GM04503 (cell line): ENCODE measurements at places on chromosomes 3 and 15.

GRCh38 chr15:68341760-68342725 lies 64.5 kb downstream of the FEM1B start:
- DNase-seq: no peak

- no peak for DNase-seq
Measured at GRCh38 chr15:92654662-92655061, 913 bp downstream of the FAM174B start.

- no peak for DNase-seq
Measured at GRCh38 chr3:116561529-116561928, 116.2 kb upstream of the LSAMP start.

GRCh38 chr3:127092368-127092767 lies 100.6 kb upstream of the PRR23E start:
- DNase-seq: no peak

DNA sequence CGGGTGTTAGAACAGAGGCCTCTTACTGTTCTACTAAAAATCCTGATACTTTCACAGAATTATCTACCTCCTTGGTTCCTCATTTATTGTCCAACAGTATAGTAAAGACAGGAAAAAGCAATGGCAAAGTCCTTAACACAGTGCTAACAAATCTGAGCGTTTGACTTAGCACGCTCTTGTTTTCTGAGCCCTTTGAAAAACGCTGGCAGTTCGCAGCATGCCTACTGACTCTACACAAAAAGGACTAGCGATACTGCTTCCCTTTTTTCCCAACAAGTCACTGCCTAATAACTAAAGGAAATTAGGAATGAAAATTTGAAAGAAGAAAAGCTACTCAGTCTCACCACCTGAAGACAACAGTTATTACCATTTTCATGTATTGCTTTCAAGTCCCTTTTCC lies 34.8 kb upstream of the CEMIP start:
- DNase-seq: no peak

- DNase-seq: no peak
Measured at GRCh38 chr3:27990837-27991236, 250.6 kb upstream of the CMC1 start.

- DNase-seq: no peak
Measured at GRCh38 chr3:40597441-40597840, 72.7 kb downstream of the ZNF621 start.

GRCh38 chr3:37741644-37742043 lies 120.0 kb upstream of the CTDSPL start:
- DNase-seq: no peak

DNA sequence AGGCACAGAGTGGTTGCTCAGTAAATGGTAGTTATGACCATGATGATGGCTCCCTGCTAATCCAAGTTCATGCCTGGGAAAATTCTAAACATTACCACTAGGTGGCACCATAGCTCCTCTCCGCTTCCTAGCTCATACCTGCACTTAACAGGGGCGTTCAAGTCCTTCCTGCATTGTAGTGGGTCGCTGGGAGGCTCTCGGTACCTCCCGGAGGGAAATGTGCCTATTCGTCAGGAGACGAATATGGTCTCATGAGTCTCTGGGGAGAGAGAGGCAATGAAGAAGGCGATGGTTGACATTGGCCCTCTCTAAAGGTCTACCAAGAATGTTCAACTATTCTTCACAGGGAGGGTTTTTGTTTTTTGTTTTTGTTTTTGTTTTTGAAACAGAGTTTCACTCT lies 10.9 kb downstream of the MESP1 start:
- DNase-seq: peak; percentile 15

GRCh38 chr15:81398910-81399551 lies 25.0 kb upstream of the TMC3 start:
- peak; percentile 30 for DNase-seq

DNA sequence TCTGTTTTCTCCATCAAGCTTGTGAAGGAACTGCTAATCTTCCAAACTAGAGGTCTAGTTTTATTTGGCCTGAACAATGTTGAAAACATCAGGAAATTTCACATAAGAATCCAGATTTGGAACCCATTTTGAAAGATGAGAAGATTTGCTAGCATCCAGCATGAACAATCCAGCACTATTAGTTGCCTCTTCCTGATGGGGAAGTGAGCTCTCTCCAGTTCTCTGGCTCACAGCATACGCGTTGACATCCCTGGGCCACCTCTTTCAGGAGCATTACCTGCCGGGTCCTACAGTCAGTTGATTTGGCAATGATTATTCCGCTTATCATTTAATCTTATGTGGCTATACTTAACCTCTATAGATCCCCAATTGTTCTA lies 10.9 kb downstream of the GPR87 start:
- no peak for DNase-seq

GRCh38 chr3:197807969-197808587 lies 17.0 kb downstream of the LRCH3 start:
- no peak for DNase-seq

DNA sequence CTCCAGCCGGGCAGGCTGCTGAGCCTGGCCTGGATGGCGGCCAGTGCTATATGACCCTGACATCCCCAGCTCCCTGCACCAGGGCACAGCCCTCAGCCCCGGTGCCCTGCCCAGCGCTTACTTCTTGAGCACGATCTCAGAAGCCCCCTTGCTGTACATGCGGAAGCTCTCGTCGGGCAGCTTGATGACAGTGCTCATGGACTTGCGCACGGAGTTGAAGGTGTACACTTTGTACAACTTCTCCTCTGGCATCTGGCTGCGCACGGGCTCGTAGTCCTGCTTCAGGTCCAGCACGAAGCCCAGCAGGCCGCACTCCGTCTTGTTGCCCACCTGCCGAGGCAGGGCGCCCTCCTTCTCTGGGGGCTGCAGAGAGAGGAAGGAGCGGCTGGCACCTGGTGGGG lies 38.8 kb upstream of the SEC13 start:
- DNase-seq: no peak

GRCh38 chr3:42831321-42831713 lies 22.1 kb downstream of the ACKR2 start:
- DNase-seq: no peak

GRCh38 chr3:138347960-138348753 lies at the start of gene MRAS:
Gene MRAS, plus strand, starts transcription at chr3:138348579. Its CDS starts 24,305 bp downstream, at chr3:138372884.
- peak; percentile 45 for DNase-seq

- no peak for DNase-seq
Measured at GRCh38 chr3:86481031-86481430, 509.9 kb downstream of the VGLL3 start.

DNA sequence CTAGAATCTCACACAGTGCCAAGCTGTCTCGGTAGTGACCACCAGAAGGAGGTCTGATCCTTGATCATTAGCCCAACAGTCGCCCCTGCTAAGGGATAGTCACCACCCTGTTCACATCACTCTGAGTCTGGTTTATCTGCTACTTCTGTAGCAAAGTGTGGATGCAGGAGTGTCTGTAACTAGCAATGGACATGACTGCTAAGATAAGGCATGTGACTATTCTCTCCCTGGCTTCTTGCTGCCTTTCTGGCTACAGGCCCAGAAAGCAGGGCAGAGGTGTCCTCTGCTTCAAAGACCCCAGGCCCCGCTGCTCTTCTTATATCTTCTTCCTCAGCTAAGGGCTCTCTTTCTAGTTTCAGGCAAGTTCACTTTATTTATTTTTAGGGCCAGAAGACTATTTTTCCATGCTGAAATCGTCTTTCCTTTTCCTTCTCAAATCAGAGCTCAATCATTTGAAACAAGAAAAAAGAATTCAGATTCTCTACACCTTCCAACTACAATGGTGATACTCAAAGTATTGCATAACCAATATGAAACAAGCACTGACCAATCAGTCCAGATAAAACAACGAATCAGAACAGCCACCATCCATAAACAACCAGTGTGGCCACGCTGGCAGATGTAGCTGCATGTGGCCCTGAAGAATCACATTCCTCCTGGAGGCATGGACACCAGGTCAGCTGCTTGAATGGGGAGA lies 8.0 kb upstream of the KNG1 start:
- DNase-seq: no peak

DNA sequence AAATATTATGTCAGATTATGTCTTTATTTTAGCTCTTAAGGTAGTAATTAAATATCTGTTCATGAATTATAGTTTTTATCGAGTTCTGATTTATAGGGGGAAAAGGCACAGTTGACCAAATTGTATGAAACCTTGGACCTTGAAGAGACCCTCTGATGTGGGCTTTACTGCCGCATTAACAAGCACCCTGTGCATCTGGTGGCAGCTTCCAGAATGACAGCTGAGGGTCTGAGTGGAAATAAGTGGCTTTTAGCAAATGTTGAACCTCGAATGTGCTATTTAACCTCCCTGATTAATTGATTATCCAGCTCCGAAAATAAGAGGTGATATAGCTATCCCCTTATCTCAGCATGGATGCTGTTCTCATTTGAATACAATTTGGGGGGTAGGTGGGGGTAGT lies 87.0 kb downstream of the TMEM108 start:
- no peak for DNase-seq

DNA sequence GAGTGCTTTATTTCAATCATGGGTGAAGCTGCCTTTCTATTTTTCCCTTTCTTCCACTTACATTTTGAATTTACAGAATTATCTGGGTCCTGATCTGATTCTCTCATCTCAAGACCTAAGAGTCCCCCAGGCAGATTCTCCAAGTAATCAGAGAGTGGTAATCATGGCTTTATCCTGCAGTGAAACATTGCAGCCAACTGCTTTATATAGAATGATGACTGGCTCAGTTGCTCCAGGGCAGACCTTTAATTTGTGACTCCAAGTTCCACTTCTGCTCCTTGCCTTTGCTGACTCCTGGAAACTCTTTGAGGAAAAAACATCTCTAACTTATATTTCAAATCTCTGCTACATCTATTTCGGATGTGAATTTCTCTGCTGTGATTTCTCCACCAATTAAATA lies 25.5 kb upstream of the NPTN start:
- no peak for DNase-seq

GRCh38 chr3:37952564-37952963 lies 38.0 kb upstream of the VILL start:
- no peak for DNase-seq

DNA sequence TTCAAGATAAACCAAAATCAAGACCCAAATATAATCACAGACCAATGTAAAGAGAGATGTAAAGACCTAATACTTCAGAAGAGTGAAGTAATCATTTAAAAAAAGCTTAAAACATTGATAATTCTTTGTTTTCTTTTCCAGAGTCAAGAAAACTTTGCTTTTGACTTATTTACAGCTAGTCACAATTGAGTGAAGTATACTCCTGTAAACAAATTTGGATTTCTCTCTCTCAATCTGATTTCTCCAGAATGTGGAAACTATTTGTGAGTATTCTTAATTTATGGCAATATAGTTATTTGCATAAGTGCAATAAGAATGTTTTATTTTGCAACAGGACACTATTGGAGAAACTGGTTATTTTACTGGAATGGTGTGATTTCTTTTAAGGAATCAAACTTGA lies 43.7 kb upstream of the ZBTB20 start:
- DNase-seq: no peak

- DNase-seq: no peak
Measured at GRCh38 chr15:94909510-94909909, 678.1 kb downstream of the MCTP2 start.

- no peak for DNase-seq
Measured at GRCh38 chr3:73848173-73848906, 223.6 kb upstream of the PDZRN3 start.

- no peak for DNase-seq
Measured at GRCh38 chr3:49470714-49471420, 800 bp downstream of the DAG1 start.

GRCh38 chr3:59185591-59186369 lies 136.0 kb upstream of the CFAP20DC start:
- DNase-seq: no peak

GRCh38 chr3:33612607-33613006 lies 105.4 kb downstream of the CLASP2 start:
- DNase-seq: no peak

DNA sequence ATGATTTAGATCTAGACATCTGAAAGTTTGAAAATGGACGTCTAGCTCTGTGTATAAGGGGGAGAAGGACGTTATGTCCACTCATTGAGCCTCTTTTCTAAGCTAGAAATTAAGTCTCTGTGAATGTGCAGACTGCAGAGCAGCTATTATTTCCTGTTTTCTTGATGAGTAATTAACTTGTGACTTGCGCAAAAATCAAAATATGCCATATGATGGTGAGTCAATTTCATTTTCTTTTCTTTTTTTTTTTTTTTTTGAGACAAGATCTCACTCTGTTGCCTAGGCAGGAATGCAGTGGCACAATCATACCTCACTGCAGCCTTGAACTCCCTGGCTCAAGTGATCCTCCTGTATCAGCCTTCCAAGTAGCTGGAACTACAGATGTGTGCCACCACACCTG lies 14.1 kb downstream of the LACTB start:
- peak; percentile 81 for DNase-seq

GRCh38 chr15:65306551-65306950 lies 2.1 kb downstream of the RNU5B-1 start:
- no peak for DNase-seq

DNA sequence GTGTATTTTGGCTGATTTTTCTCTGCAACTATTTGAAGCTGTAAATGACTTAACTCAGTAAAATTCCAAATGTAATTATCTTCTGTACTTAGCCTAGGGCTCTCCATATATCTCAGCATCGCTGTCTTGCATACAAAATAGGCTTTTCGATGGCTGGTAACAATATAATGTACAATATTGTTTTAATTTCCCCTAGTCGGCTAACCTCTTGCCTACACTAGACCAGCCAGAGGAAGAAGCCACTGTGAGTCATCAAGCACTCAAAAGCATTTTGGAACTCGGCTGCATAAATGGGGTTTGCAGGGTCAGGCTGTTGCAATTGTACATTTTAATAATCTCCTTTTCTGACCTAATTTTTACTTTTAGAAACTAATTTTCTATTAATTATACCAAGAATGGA lies 583.8 kb downstream of the FOXP1 start:
- DNase-seq: no peak

GRCh38 chr3:166367947-166368533 lies 530.8 kb upstream of the BCHE start:
- DNase-seq: no peak

- no peak for DNase-seq
Measured at GRCh38 chr15:100335335-100335999, 6.3 kb downstream of the ADAMTS17 start.

DNA sequence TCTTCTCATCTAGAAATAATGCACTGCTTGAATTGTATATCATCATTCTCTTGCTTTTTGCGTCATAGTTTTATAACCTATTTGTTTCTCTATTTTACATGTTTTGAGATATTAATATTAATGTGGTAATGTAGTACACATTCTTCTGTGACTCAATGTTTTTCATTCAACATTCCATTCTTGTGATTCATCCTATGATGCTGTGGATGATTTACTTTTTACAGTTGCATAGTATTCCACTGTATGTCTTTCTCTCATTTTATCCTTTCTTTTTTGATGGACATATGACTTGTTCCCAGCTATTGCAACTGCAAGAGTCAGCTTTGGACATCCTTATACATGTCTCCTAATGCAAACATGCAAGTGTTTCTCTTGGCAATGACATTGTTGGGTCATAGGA lies 20.6 kb upstream of the VEPH1 start:
- DNase-seq: no peak
